Lower leg skin (tissue), 4 donors: ENCODE measurements at places on chromosomes 7 and 10. TPM values are rescaled to one million over a fixed set of nuclear protein-coding genes. Genes with fewer than 3 reads are reported as not detected.

Gene ENTPD1
- total RNA-seq = 5.7 TPM

Gene PLXDC2
- 78.0 TPM for total RNA-seq

Gene ACTR3C
- total RNA-seq = 7.8 TPM

Gene AGMO
- not detected for total RNA-seq

Gene SLC18A2
- 4.0 TPM for total RNA-seq

Gene OR2AE1
- not detected for total RNA-seq

Gene ENO4
- 4.4 TPM for total RNA-seq

Gene DNA2
- total RNA-seq = 1.9 TPM

Gene RNF148
- not detected for total RNA-seq

Gene LIPK
- 60.3 TPM for total RNA-seq

Gene HOXA4
- total RNA-seq = 1.6 TPM

Gene RSPH10B
- not detected for total RNA-seq

Gene PLXNA4
- 5.2 TPM for total RNA-seq

Gene OR6B1
- total RNA-seq = not detected

Gene CXCL12
- 26.6 TPM for total RNA-seq

Gene FKBP6
- total RNA-seq = 0.15 TPM

Gene NUDCD3
- 53.3 TPM for total RNA-seq

Gene PRSS1
- total RNA-seq = 3.0 TPM

Gene AGAP9
- 6.4 TPM for total RNA-seq

Gene CCDC7
- 12.5 TPM for total RNA-seq

Gene STK31
- total RNA-seq = not detected
